ENCODE measurements at places on chromosomes 3 and 15.

DNA sequence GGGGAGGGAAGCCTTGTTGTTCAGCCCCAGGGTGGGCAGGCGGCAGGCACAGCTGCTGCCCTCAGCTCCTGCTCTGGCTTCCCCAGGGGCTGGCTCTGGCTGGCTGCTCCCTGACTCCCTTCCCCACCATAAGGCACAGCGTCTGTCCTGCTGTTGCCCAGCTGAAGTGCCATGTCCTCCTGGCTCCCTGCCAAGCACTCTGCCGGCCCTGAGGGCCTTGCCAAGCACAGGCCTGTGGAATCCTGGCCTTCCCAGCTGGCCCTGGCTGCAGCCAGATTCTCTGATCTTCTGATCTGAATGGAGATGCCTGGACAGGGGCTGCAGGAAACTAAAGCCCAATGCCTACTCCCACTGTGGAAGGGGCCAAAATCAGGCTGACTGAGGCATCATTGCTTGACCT, 1.1 kb downstream of the IQCF6 start:
- H3K27ac ChIP-seq: no peak overlapping the region
- no peak for DNase-seq
- H3K4me3 ChIP-seq: no peak overlapping the region
- H3K27me3 ChIP-seq: peaks cover 8% of the 10 kb centered on the region
- H3K36me3 ChIP-seq: peaks cover 11% of the 10 kb centered on the region

DNA sequence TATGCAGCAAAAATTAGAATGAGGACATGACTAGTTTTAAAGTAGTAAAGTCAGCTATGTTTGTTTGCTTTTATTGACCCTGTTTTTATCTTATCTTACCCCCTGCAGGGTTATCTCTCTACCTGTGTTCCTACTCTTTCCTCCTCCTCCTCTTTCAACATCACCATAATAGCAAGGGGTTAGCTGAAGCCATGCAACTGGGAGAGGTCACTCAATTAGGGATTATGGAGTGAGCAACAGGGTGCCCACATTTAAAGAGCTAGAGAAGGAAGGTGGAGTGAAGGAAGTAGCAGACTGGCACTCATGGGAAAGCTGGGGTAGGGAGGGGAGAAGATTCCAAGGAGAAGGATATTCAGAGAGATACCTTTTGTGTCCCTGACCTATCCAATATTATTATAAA, 125.9 kb downstream of the LRTM1 start:
- no peak for DNase-seq
- H3K27ac ChIP-seq: no peak overlapping the region
- no peaks in the 10 kb centered on the region for H3K36me3 ChIP-seq
- peaks cover 3% of the 10 kb centered on the region for H3K27me3 ChIP-seq

GRCh38 chr3:108642526-108642925, 53.0 kb downstream of the DZIP3 start:
- no peak overlapping the region for H3K4me3 ChIP-seq
- no peak for DNase-seq
- no peak overlapping the region for H3K27ac ChIP-seq
- H3K4me1 ChIP-seq: no peaks in the 10 kb centered on the region

DNA sequence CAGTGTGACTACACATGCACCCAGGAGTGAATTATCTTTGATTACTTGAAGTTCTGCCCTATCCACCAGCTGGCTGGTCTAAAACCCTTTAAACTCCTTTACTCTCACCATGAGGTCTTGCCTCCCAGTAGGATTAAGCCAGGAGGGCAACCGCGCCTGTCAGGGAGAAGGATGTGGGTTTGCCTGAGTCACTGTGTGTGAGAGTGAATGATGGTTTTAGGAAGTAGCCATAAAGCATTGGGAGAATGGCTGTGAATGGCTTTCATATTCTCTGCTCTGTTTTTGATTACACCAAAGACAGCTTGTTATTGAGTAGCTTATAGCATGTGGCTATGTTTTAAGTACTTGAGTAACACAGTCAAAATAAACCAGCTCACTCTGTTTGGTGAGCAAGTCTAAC, 637.7 kb upstream of the TBL1XR1 start:
- no peaks in the 10 kb centered on the region for H3K27me3 ChIP-seq
- DNase-seq: no peak
- H3K36me3 ChIP-seq: no peaks in the 10 kb centered on the region
- no peak overlapping the region for H3K4me3 ChIP-seq

DNA sequence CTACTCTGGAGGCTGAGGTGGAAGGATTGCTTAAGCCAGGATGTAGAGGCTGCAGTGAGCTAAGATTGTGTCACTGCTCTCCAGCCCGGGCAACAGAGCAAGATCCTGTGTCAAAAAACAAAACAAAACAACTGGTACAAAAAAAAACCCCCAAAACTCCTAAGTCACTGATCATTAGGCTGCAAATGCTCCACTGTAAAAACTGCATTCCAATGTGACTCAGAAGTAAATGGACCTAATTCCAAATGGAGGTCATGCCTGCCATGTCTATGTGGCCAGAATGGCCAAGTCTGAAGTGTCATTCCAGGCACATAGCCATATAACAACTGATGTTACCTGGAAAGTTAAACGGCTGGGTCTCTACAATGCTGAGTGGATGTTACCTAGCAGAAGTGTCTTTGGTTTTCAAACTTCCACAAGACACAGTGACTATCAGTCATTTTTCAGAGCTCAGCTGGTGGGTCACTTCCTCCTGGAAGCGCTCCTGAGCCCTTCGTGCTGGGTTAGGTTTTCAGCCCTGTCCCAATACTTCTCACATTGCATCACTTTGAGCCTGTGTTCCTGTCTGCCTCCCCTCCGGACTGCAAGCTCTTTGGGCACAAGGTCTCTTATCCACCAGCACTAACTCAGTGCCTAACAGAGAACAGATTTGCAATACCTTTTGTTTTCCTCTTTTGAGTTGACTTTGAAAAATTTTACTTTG, 10.6 kb downstream of the FSTL1 start:
- no peak for DNase-seq
- no peak overlapping the region for H3K27ac ChIP-seq

GRCh38 chr3:138451595-138452162, 17.3 kb downstream of the ESYT3 start:
- no peaks in the 10 kb centered on the region for H3K4me1 ChIP-seq
- no peaks in the 10 kb centered on the region for H3K27me3 ChIP-seq
- H3K27ac ChIP-seq: no peak overlapping the region
- no peak for DNase-seq

- H3K27ac ChIP-seq: no peak overlapping the region
- H3K36me3 ChIP-seq: no peaks in the 10 kb centered on the region
- H3K4me1 ChIP-seq: no peaks in the 10 kb centered on the region
- DNase-seq: no peak
These were observed 273.9 kb downstream of the SATB1 start for GRCh38 chr3:18151199-18151598.

GRCh38 chr3:15281817-15282216, 50.6 kb downstream of the SH3BP5 start:
- no peaks in the 10 kb centered on the region for H3K27me3 ChIP-seq
- no peak overlapping the region for H3K27ac ChIP-seq
- peaks cover 16% of the 10 kb centered on the region for H3K4me1 ChIP-seq
- no peak overlapping the region for H3K4me3 ChIP-seq
- H3K36me3 ChIP-seq: no peaks in the 10 kb centered on the region

DNA sequence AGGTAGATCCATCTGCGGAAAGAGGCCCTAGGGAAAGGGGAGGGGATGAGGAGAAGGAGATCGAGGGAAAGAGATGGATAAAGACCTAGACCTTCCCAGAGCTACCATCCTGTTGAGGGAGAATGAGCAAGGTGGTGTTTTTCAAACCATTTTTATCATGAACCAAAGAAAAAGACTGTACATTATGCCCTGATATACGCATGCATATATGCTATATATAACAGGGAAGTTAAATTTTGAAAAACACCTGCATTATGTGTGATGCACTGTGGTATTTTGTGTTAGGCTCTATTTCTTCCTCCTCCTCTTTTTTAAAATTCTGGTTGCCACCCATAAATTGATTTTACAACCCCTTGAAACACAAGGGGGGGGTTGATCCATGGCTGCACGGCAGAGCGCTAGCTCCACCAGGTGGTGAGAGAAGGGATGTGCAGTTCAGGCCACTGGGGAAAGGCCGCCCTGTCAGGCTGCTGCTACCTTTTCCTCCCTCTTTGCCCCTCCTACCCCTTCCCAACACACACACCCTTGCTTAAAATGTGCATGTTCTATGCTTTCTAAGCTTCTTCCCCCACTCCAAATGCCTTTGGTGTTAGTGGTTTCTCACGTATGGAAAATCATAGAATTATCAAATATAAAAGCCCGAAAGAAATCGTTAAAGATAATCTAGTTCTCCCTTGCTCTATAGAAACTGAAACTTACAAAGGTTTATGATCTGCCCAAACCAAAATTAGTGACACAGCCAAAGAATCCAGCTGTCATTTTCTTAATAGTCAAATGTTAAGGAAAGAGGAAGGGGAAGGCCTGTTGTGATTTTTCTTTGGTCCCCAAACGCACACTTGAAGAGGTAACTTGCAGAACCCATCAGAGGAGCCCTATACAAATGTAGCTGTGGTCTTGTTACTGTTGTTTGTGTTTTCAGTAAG, 262.0 kb upstream of the UMPS start:
- H3K4me3 ChIP-seq: no peak overlapping the region
- no peak overlapping the region for H3K27ac ChIP-seq
- DNase-seq: peak; percentile 27
- no peaks in the 10 kb centered on the region for H3K4me1 ChIP-seq
- peaks cover 35% of the 10 kb centered on the region for H3K27me3 ChIP-seq

- H3K36me3 ChIP-seq: peaks cover 7% of the 10 kb centered on the region
- H3K27ac ChIP-seq: no peak overlapping the region
- no peaks in the 10 kb centered on the region for H3K4me1 ChIP-seq
- no peaks in the 10 kb centered on the region for H3K27me3 ChIP-seq
- DNase-seq: no peak
- peak overlapping the region; percentile 44 for H3K4me3 ChIP-seq
These were observed 61.3 kb upstream of the VGLL4 start for GRCh38 chr3:11705049-11705448.

GRCh38 chr15:85374831-85375230, 5.6 kb upstream of the AKAP13 start:
- no peak for DNase-seq
- no peaks in the 10 kb centered on the region for H3K36me3 ChIP-seq
- H3K27ac ChIP-seq: no peak overlapping the region
- no peak overlapping the region for H3K4me3 ChIP-seq

DNA sequence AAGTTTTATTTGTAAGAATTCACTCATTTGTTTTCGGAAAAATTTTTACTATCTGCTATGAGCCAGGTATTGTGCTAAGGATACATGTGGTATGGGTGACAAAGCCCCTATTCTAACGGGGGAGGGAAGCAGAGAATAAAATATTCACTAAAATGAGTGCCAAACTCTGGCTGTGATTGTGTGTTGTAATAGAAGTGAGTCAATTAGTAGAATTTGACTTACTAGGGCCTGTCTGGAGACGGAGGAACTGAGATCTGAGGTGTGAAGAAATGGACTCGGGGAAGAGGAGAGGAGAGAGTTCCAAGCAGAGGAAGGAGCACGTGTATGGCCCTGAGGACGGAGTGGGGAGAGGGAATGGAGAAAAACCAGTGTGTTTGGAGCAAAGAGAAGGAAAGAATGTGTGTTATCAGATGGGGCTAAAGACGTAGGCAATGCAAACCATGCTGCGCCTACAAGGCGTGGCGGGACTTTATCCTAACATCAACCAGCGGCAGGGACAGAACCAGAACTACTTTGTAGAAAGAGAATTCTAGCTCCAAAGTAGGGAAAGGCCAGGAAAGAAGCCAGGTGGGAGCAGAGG, 89.1 kb downstream of the OSBPL10 start:
- no peaks in the 10 kb centered on the region for H3K4me1 ChIP-seq
- peaks cover 2% of the 10 kb centered on the region for H3K27me3 ChIP-seq
- no peak for DNase-seq
- H3K36me3 ChIP-seq: no peaks in the 10 kb centered on the region
- no peak overlapping the region for H3K27ac ChIP-seq

GRCh38 chr15:71256934-71257664, 141.8 kb downstream of the THSD4 start:
- DNase-seq: no peak
- no peak overlapping the region for H3K4me3 ChIP-seq
- no peaks in the 10 kb centered on the region for H3K36me3 ChIP-seq
- no peaks in the 10 kb centered on the region for H3K4me1 ChIP-seq
- H3K27me3 ChIP-seq: no peaks in the 10 kb centered on the region

DNA sequence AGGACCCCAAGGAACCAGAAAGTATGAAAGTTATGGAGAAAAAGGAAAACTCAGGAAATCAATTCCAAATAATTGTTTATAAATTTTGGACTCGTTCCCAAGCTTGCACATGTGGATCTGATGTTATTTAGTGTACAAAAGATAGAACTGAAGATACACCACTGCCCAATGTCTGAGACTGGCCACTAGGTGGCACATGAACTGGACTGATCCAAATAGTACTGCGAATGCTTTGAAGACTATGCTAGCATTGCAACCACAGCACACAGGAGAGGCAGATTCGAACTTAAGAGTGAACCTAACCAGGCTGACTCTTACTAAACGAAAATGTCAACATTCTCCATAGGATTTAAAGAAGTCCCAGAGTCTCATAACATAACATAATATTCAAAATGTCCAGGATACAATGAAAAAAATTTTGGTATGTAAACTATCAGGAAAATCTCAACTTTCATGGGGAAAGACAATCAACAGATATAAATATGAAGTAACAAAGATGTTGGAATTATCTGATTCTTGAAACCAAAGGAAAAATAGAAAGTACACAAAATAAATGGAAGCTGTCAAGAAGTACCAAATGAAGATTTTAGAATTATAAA, 596.7 kb downstream of the FGF12 start:
- H3K4me1 ChIP-seq: no peaks in the 10 kb centered on the region
- no peaks in the 10 kb centered on the region for H3K36me3 ChIP-seq
- H3K27me3 ChIP-seq: no peaks in the 10 kb centered on the region

DNA sequence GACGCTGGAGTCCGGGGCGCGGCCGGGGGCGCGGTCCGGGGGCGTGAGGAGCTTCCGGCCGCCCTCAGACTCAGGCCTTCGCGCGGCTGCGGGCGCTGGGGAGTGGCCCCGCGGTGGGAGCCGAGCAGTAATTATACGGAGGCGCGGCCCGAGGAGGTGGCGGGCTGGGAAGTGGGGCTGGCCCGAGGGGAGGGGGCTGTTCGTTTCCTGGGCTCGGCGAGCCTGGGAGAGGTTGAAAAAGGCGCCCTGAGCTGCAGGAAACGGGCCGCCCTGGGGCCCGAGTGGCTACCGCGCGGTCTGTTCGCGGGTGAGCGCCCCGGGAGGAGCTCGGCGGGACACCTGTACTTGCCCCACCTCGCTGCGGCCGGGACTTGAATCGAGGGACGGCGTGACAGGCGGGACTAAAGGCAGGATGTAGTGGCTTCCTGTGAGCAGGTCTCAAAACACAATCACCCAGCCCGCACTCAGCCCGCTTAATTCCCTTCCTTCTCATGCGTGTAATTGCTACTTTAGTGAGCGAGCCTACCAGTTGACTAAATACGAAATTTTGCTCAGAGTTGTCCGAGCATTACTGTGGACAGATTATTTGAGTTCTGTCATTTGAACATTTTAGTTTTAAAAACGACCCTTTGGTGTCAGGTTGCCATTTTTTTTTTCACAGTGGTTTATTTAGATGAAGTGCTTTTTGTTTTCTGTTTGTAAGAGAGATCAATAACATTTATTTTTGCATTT, 860 bp downstream of the RASA2 start:
- peak overlapping the region; percentile 90 for H3K4me3 ChIP-seq
- H3K27ac ChIP-seq: peak overlapping the region; percentile 97
- H3K36me3 ChIP-seq: peaks cover 36% of the 10 kb centered on the region
- peak; percentile 91 for DNase-seq
- H3K4me1 ChIP-seq: peaks cover 70% of the 10 kb centered on the region

- H3K4me3 ChIP-seq: no peak overlapping the region
- no peaks in the 10 kb centered on the region for H3K36me3 ChIP-seq
- no peak for DNase-seq
- peaks cover 34% of the 10 kb centered on the region for H3K27me3 ChIP-seq
- peaks cover 5% of the 10 kb centered on the region for H3K4me1 ChIP-seq
- H3K27ac ChIP-seq: no peak overlapping the region
These were observed 149.6 kb downstream of the AGBL1 start for GRCh38 chr15:86229306-86229705.
